ENCODE measurements at places on chromosomes 2 and 18.
A peak's percentile ranks its signal among the peaks of the same experiment; 100 is the strongest.

DNA sequence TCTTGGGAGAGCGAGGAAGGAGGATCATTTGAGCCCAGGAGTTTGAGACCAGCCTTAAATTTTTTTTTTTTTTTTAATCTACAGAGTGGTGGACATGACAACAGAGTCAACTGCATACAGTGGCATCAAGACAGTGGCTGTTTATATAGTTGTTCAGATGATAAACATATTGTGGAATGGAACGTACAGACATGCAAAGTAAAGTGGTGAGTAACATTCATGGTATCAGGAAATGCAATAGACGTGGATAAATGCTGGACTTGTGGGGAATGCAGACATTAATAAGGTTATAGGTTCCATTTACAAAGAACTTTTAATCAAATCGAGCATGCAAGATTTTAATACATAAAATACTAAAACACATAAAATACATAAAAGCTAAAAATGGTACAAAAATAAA lies 11.9 kb downstream of the WDR43 start:
- no peak overlapping the region for H3K27ac ChIP-seq
- no peaks in the 10 kb centered on the region for H3K27me3 ChIP-seq
- H3K4me3 ChIP-seq = no peak overlapping the region
- DNase-seq = no peak
- H3K36me3 ChIP-seq = peaks cover 72% of the 10 kb centered on the region

DNA sequence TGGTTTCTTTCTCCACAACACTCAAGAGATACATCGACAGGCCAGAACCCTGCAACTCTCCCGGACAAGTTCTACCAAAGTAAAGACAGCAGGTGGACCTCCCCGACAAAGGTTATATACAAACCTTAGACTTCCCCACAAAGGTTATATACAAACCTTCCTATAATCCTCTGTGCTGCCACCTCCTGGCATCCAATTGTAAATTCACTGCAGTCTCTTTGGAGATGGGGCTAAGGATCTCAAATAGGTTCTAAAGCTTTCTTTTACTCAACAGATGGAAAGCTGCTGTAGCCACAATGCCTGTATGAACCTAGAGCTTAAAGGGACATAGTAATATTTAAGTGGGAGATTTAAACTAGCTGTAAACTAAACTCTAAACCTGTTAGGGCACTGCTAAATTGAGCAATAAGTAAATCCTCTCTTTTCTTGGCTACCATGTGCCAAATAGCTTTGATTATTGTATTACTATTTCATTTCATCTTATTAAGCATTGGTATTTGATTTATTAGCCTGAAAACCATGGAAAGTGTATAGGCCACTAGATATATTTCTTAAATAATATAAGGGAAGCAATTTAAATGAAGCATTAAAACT lies 9.8 kb upstream of the MREG start:
- H3K36me3 ChIP-seq = no peaks in the 10 kb centered on the region
- H3K27me3 ChIP-seq = no peaks in the 10 kb centered on the region

GRCh38 chr2:100235581-100235980 lies 86.7 kb downstream of the LONRF2 start:
- no peaks in the 10 kb centered on the region for H3K36me3 ChIP-seq
- no peak overlapping the region for H3K27ac ChIP-seq
- no peak for DNase-seq
- peaks cover 100% of the 10 kb centered on the region for H3K27me3 ChIP-seq
- H3K4me3 ChIP-seq = no peak overlapping the region
- no peaks in the 10 kb centered on the region for H3K4me1 ChIP-seq

- H3K27me3 ChIP-seq = no peaks in the 10 kb centered on the region
- H3K36me3 ChIP-seq = no peaks in the 10 kb centered on the region
- DNase-seq = no peak
- H3K27ac ChIP-seq = no peak overlapping the region
- peak overlapping the region; percentile 69 for H3K4me3 ChIP-seq
- H3K4me1 ChIP-seq = peaks cover 34% of the 10 kb centered on the region
These were observed 3.0 kb downstream of the HNRNPLL start for GRCh38 chr2:38599706-38600105.

GRCh38 chr2:42788882-42789281 lies 3.5 kb downstream of the HAAO start:
- H3K4me3 ChIP-seq = no peak overlapping the region
- DNase-seq = no peak
- H3K36me3 ChIP-seq = no peaks in the 10 kb centered on the region
- H3K4me1 ChIP-seq = no peaks in the 10 kb centered on the region
- no peak overlapping the region for H3K27ac ChIP-seq

- H3K4me1 ChIP-seq = no peaks in the 10 kb centered on the region
- no peaks in the 10 kb centered on the region for H3K36me3 ChIP-seq
- H3K27me3 ChIP-seq = no peaks in the 10 kb centered on the region
- no peak overlapping the region for H3K4me3 ChIP-seq
- H3K27ac ChIP-seq = no peak overlapping the region
These were observed 37.9 kb downstream of the EHD3 start for GRCh38 chr2:31271851-31272267.

GRCh38 chr18:48992791-48993555 lies 42.2 kb upstream of the SMAD7 start:
- H3K27ac ChIP-seq = peak overlapping the region; percentile 92
- H3K4me1 ChIP-seq = peaks cover 94% of the 10 kb centered on the region
- peak; percentile 48 for DNase-seq
- no peak overlapping the region for H3K4me3 ChIP-seq

- H3K4me1 ChIP-seq = no peaks in the 10 kb centered on the region
- no peak overlapping the region for H3K27ac ChIP-seq
- no peaks in the 10 kb centered on the region for H3K36me3 ChIP-seq
- no peak for DNase-seq
These were observed 3.0 kb downstream of the CD8A start for GRCh38 chr2:86787736-86788135.

GRCh38 chr2:88667219-88667618 lies 24.3 kb upstream of the RPIA start:
- no peak for DNase-seq
- H3K36me3 ChIP-seq = no peaks in the 10 kb centered on the region
- no peak overlapping the region for H3K4me3 ChIP-seq
- H3K27ac ChIP-seq = no peak overlapping the region

DNA sequence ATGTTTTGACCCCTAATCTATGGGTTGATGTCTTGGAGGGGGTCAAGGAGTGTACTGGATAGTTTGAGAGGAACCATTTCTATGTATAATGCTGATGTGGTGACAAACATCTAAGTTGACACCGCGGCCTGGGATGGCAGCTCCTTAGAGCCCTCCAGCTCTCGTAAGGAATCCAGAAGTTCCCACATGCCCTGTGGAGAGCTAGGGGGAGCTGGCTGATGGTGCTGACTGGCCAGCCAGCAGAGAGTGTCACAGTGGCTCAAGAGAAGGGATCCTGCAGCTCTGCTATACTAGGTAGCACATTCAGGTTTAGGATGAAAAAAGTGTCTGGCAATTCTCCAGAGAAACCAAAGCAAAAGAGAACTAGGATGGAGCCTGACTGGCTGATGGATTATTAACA lies 842.2 kb upstream of the VRK2 start:
- H3K27ac ChIP-seq = no peak overlapping the region
- H3K27me3 ChIP-seq = peaks cover 5% of the 10 kb centered on the region
- DNase-seq = no peak
- no peaks in the 10 kb centered on the region for H3K4me1 ChIP-seq

GRCh38 chr2:213559053-213559452 lies 274.8 kb downstream of the SPAG16 start:
- no peak for DNase-seq
- no peaks in the 10 kb centered on the region for H3K36me3 ChIP-seq
- no peak overlapping the region for H3K27ac ChIP-seq

DNA sequence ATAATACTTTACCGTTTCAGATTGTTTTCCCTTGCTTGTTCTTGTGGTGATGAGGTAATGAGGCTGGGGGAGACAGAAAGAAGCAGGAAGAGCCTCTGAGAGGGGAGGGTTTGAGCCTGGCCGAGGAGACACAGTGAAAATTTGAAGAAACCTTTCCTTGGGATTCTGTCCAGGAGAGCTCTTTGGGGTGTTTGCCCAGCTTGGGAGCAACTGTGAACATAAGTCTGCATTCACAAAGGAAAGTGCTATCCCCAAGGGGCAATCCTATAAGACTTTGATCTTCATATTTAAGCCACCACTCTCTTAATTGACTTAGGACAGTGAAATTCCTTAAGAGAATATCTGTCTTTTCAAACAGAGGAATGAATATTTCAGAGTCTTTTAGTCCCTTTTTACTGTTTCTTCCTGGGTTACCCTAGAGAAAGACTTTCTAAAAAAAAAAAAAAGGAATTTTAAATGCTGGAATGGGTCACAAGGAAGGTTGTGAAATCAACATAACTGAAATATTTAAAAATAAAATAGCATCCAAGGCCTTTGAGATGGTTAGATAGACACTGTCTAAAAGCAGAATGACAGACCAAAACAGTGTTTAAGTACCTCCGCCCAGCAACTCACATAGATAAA lies 52.5 kb upstream of the STAM2 start:
- no peak overlapping the region for H3K27ac ChIP-seq
- H3K27me3 ChIP-seq = no peaks in the 10 kb centered on the region
- no peak for DNase-seq
- no peak overlapping the region for H3K4me3 ChIP-seq
- no peaks in the 10 kb centered on the region for H3K4me1 ChIP-seq

- H3K4me1 ChIP-seq = no peaks in the 10 kb centered on the region
- no peak for DNase-seq
- peaks cover 35% of the 10 kb centered on the region for H3K27me3 ChIP-seq
These were observed 4.3 kb upstream of the SALL3 start for GRCh38 chr18:78975292-78975691.

DNA sequence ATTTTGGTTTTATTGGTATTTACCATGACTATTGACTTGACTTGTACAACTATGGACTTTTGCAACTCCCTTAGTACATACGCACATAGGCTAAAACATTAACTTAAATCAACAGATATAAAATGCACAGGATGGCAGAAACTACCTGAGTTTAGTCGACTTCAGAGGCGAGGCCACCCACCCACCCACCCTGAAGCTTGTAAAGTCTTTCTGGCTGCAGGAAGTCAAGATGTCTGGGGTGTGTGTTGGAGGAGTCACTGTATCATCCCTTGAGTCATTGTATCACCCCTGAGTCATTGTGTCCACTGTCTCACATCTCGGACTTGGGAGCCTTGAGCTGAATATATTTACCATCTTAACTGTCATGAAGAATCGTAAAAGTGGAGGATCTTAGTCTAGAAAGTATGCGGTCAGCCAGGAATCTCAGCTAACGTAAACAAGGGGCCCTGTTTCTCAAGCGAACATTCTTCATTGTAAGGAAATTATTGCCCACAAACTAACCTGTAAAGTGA lies 140.0 kb upstream of the ST6GAL2 start:
- H3K27me3 ChIP-seq = no peaks in the 10 kb centered on the region
- no peak overlapping the region for H3K4me3 ChIP-seq
- no peak overlapping the region for H3K27ac ChIP-seq
- no peaks in the 10 kb centered on the region for H3K4me1 ChIP-seq
- DNase-seq = no peak
- H3K36me3 ChIP-seq = no peaks in the 10 kb centered on the region

GRCh38 chr2:136060416-136060815 lies 57.5 kb downstream of the CXCR4 start:
- peaks cover 5% of the 10 kb centered on the region for H3K4me1 ChIP-seq
- H3K27me3 ChIP-seq = no peaks in the 10 kb centered on the region
- DNase-seq = no peak
- no peak overlapping the region for H3K27ac ChIP-seq
- no peak overlapping the region for H3K4me3 ChIP-seq

DNA sequence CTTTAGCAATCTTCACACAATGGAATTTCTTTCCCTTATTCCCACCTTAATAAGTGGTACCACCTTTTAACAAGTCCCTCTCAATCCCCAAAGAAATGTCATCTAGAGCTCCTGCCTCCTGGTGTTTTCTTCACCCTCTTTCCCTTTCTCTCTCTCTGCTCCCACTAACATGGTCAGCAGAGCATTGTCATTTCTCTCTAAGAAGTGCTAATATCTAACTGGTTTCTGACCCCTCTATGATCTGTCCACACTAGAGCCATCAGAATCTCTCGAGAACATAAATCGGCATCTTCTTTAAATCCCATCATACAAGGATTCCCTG lies 161.2 kb upstream of the DTNA start:
- no peak for DNase-seq
- no peaks in the 10 kb centered on the region for H3K36me3 ChIP-seq
- H3K27ac ChIP-seq = no peak overlapping the region
- H3K4me1 ChIP-seq = no peaks in the 10 kb centered on the region
- no peaks in the 10 kb centered on the region for H3K27me3 ChIP-seq

GRCh38 chr18:56161566-56162260 lies 476.7 kb downstream of the TXNL1 start:
- no peak for DNase-seq
- H3K4me1 ChIP-seq = peaks cover 35% of the 10 kb centered on the region
- no peak overlapping the region for H3K4me3 ChIP-seq
- no peak overlapping the region for H3K27ac ChIP-seq
- H3K36me3 ChIP-seq = no peaks in the 10 kb centered on the region
- H3K27me3 ChIP-seq = no peaks in the 10 kb centered on the region

- DNase-seq = no peak
- H3K36me3 ChIP-seq = no peaks in the 10 kb centered on the region
- no peak overlapping the region for H3K4me3 ChIP-seq
- no peaks in the 10 kb centered on the region for H3K4me1 ChIP-seq
- no peaks in the 10 kb centered on the region for H3K27me3 ChIP-seq
These were observed 119.5 kb downstream of the NUP35 start for GRCh38 chr2:183243758-183244157.

DNA sequence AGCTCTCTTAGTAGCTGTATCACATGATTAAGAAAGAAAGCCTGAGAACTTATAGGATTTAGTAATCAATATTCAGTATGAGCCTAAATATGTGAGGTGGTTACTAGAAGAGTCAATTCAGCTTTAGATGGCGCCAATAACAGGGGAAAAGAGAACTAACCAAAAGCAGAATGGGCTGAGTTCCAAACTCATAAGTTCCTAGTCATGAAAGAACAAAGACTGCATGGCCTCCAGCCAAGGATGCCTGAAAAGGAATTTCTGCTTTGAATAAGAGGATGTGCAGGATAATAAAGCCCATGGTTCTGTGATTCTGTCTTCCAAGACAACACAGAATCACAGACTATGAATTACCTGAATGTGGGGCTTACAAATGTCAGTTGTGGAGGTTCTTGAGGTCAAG lies 196.5 kb downstream of the SATB2 start:
- H3K27me3 ChIP-seq = no peaks in the 10 kb centered on the region
- no peaks in the 10 kb centered on the region for H3K4me1 ChIP-seq
- DNase-seq = no peak
- no peak overlapping the region for H3K4me3 ChIP-seq
- H3K27ac ChIP-seq = no peak overlapping the region

GRCh38 chr2:56209701-56210100 lies 25.9 kb downstream of the CCDC85A start:
- DNase-seq = no peak
- H3K4me3 ChIP-seq = no peak overlapping the region
- no peak overlapping the region for H3K27ac ChIP-seq
- no peaks in the 10 kb centered on the region for H3K27me3 ChIP-seq
